ENCODE measurements at places on chromosomes 11 and 22.

- DNase-seq: no peak
These were observed 507.4 kb upstream of the FAT3 start for GRCh38 chr11:91717169-91717568.

DNA sequence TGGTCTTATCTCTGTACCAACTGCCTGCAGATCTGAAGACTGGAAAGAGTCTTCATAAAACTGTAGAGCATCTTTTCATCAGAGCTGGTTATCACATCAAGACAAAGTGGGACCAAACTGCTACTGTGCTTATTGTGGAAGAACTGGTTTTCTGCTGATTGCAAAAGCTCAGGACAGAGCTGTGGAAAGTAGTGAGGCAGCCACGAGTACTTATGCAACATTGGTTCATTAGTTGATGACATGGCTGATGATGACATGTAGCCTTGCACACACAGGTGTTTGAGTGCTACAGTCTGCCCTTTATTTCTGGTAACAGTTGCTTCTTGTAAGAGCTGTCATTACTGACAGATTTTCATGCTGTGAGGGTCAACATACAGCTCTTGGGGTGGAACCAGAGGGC is 185.4 kb upstream of the GUCY1A2 start:
- DNase-seq: no peak

GRCh38 chr22:20009018-20009491 is 7.6 kb downstream of the ARVCF start:
- no peak for DNase-seq

GRCh38 chr22:20569059-20570058 is 61.9 kb downstream of the MED15 start:
- DNase-seq: no peak

DNA sequence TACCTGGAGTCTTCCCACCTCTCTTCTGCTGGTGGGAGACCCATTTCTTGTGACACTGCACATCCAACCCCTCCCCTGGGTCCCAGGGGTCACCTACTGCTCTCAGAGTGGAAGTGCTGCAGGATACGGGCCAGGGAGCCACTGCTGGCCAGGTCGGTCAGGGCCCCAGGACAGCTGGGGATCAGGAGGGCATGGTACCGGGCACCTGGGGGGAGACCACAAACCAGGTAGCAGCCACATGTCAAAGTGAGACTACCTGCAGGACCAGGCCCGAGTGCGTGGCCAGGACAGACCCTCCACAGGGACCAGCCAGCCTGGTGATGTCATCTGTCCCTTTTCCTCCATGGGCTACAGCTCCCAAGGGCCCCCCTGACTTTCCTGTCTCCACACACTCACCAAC is 3.9 kb downstream of the GATD1 start:
- DNase-seq: no peak

DNA sequence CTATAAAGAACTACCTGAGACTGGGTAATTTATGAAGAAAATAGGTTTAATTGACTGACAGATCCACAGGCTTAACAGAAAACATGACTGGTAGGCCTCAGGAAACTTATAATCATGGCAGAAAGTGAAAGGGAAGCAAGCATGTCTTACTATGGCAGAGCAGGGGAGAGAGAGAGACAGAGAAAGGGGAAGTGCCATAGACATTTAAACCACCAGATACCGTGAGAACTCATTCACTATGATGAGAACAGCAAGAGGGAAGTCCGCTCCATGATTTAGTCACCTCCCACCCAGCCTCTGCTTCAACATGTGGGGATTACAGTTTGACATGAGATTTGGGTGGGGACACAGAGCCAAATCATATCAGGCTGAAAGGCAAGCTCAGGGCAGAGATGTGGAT is 327.1 kb upstream of the DDI1 start:
- DNase-seq: no peak

GRCh38 chr11:79047321-79047720 is 393.5 kb downstream of the TENM4 start:
- DNase-seq: no peak

GRCh38 chr11:46475926-46476545 is 84.5 kb upstream of the CHRM4 start:
- no peak for DNase-seq

DNA sequence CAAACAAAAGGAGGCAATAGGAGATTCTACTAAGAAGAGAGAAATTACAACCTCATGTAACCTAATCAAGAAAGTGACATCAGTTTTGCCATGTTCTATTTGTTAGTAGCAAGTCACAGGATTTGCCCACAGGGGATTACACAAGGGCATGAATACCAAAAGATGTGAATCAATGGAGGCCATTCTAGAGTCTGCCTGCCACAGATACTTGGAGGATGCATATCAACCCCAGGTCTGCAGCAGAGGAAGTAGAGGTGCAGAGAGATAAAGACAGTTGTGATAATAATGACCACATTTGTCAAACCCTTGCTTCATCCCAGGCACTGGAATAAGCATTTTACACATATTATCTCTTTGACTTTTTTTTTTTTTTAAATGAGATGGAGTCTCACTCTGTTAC is 2.4 kb upstream of the ASCC2 start:
- DNase-seq: no peak

Measured in NCI-H526 treated with DMSO at 0.1 percent for 48 hours (cell line).